ENCODE measurements at places on chromosomes 6 and 20.
A peak's percentile ranks its signal among the peaks of the same experiment; 100 is the strongest.

DNA sequence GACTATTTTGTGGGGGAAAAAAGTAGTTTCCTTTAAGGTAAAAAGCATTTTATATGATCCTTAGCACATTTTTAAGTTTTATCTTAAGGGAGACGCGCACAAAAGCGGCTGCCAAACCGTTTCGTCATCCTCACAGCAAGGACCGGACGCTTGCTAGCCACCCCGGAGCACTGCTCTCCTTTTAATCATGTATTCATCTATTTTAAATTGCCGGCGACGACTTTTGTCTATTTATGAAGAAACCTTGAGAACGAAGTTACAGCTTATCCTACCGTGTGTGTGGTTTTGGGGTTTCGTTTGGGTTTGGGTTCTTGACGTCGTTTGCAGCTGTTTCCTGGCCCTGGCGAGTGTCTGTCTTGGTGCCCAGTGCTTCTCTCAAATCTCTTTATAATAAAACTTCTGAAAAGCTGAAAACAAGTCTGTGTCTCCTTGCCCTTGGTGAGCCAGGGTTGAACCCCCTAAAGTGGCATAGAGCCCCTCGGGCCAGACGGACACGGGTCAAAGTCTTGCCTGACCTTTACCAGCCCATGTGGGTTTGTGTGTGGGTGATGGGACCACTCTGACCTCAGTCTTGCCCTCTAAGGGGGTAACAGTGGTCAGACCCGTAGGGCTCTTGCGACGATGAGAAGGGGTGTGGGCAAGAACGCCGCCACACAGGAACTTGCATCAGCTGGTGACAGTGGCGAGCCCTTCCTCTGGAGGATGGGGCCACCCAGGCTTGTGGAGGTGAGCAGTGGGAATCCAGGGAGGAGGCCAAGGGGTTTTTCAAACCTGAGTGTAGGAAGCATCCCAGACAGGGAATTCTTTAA, 117.6 kb downstream of the JPH2 start:
- no peak for DNase-seq

DNA sequence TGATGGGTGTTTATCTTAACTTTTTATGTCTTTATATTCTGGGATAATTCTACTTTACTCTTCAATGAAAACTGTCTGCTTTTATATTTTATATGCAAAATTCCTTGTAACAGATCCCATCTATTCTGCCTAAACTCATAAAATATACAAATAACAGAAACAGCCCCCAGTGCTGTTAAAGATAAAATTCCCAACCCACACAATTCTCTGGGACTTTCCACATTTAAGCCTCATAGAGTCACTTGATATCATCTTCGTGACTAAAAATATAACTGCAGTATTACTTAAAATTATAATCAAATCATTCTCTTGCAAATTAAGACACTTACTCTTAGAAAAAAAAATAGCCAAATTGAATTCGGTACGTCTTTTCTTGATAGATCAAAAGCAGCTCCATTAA, 60.2 kb downstream of the INSM1 start:
- no peak for DNase-seq

DNA sequence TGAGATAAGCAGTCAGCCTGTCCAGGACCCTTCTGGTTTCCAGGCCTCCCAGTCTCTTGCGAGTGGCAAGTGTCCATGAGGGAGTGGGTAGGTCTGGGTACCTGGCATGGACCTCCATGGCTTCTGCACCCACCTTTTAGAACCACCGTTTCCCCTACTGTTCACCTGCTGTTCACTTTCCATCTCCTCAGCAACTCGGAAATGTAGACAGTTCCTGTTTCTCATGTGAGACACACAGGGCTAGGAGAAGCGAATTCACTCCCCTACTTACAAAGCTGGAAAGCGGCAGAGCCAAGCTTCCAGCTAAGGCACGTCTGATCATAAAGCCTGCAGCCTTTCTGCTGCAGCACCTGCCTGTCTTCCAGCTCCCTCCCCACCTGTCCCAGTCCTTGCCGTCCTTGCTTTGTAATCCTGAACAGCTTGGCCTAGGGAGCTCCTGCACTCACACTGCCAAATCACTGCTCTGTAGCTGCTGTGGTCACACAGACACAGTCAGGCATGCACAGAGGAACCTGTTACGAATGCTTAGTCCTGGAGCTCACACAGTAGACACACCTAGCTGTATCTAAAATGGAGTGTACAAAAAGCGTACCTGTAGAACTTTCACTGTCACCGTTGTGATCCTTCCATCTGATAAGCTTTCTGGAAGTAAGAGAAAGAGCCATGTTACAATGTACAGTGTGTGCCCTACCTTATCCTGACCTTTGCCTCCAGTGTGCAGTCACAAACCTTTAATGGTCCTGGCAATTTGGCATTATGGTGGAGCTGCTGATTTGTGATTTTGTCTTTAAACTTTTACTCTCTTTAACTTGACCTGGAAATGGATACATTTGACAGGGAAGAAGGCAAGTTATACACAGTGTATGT, 294.1 kb downstream of the NRN1 start:
- DNase-seq = no peak

DNA sequence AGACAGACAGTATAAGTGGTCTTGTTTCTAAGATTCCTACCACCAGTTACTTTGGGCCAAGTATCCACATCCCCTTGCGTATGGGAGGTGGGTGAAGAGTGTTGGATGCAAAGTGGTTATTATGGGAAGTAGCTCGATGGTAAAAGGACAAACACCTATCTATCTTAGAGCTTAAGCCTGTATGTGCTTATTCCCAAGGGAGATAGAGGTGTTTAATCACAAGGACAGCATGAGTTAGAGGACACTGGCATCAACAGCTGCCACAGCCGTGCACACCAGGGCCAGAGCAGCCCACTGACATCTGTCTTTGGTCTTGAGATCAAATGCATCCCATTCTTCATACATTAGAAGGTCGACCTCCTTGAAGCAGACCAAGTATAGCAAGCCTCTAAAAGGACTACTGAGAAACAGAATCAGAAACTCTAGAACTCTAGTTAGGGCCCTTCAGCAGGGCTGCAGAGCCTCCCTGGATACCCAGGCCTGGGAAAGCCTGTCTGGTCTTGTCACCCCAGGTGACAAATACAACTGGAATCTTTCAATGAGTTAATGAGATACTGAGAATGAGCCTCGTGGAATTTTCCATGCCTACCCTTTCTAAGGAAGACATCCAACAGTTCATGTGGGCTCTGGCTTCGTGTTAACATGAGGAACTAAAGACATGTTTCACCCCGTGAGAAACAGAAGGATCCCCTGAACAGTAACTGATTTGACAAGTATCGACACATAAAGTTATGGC, 28.7 kb downstream of the TXNDC5 start:
- no peak for DNase-seq

DNA sequence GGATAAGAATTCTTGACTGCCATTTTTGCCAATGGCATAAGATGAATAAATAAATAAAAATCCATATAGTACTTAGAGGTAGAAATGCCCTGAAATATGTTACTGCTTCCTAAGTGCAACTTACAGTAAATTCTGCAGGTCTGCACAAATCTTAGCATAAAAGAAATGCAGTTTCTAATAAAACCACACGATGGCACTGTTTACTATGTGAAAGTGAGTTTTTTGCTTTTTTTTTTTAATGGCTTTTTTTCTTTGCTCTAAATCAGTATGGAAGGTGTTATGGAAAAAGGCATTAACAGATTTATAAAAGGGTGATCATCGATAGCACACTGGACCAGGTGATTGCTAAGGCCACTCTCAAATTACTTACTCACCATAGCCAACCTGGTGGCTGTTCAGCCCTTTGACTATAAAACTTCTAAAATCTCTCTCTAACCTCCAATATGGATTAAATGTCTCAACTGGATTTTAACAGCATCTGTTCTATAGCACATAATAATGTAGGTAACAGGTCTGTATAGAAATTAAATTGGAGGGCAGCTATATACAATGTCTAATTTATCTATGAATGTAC, 45.8 kb downstream of the AHI1 start:
- DNase-seq = peak; percentile 47

GRCh38 chr20:61737346-61737745, 328.3 kb downstream of the TAF4 start:
- DNase-seq = no peak

DNA sequence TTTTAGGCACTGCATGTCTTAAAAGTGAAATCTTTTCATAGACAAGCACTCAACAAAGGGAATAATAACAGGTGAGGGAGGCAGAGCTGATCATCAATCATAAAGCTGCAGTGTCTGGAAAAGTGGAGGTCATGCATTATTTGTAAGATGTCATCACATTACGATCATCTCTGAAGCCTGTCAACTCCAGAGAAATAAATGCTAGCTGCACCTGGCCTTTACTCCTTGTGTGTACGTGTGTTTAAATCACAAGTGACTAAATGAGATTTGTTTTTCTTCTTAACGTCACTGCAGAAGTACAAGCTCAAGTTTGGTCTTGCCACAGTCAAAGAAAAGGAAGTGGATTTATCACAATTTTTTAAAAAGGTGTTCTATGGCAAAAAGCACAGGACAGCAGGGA, 275.5 kb upstream of the SGK1 start:
- DNase-seq = no peak

DNA sequence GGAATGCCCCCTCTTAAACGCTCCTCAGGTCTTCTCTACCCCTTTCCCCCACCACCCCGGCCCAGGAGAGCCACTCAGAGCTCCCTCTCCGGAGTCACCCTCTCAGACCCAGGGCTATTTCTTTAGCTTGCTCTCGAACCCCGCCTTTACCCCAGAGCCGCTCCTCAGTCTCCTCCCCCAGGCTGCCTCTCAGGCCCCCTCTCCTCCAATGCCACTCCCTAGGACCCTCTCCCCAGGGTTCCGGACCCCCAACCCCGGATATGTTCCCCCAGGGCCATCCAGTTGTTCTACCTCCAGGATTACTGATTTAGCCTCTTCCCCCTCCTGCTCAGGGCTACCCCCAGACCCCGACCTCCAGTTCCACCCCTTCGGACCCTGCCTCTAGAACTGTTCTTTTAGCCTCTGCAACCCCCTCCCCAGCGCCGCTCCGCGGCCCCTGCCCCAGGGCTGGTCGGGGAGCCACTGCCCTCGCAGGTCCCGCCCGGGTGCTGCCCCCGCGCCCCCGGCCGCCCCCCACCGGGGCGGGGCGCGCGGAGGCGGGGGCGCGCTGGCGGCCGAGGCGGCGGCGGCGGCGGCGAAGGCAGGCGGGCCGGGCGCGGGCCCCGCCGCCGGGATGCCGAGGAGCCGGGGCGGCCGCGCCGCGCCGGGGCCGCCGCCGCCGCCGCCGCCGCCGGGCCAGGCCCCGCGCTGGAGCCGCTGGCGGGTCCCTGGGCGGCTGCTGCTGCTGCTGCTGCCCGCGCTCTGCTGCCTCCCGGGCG, at the start of gene MMP24:
Gene MMP24 (plus strand): TSS at position 565 of the 758 bp plus-strand sequence. CDS start 49 bp downstream, at position 614.
- no peak for DNase-seq

GRCh38 chr20:60570481-60571277, 612.5 kb downstream of the CDH26 start:
- DNase-seq = no peak

DNA sequence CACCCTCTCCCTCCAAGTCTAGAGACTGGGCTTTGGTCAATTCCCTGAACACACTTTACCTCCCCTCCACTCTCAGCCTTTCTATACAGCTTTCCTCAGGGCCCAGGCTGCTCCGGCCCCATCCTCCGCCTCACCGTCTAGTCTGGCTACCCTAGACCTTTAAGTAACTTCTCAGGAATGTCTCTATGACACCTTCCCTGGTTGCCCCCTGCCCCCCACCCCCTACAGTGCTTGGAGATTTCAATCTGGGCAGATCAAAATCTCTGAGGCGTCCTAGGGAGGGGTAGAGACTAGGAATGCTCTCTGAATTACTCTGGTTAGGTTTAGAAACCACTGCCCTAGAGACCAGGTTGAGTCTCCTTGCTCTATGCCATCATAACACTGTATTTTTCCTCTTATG, 6.1 kb downstream of the UBE2J1 start:
- no peak for DNase-seq

DNA sequence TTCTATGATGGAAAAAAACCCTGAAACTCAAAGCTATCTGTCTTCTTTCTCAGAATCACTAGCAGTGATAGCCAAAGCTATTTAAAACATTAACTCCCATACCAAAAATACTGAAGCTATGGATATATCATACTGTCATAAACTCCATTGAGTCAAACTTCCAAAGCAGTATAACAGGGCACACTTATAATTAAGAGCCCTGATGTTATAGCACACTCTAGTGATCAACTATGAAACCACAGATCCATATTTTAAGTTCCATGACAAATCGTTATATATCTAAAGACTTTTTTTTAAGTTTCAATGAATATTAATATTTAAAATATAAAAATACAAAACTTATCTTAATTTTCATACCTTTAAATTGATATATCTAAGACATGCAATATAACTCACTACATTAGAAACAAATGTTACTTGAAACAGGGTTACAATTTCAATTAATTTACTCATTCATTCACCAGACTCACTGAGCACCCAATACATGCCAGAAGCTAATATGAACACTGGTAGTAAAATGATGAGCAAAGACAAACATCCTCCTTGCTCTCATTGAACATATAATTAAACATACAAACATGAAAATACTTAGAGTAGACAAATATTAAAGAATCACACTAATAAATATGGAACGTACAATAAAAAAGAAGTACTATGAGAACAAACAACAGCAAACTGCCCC, 69.3 kb downstream of the IBTK start:
- DNase-seq = peak; percentile 7

DNA sequence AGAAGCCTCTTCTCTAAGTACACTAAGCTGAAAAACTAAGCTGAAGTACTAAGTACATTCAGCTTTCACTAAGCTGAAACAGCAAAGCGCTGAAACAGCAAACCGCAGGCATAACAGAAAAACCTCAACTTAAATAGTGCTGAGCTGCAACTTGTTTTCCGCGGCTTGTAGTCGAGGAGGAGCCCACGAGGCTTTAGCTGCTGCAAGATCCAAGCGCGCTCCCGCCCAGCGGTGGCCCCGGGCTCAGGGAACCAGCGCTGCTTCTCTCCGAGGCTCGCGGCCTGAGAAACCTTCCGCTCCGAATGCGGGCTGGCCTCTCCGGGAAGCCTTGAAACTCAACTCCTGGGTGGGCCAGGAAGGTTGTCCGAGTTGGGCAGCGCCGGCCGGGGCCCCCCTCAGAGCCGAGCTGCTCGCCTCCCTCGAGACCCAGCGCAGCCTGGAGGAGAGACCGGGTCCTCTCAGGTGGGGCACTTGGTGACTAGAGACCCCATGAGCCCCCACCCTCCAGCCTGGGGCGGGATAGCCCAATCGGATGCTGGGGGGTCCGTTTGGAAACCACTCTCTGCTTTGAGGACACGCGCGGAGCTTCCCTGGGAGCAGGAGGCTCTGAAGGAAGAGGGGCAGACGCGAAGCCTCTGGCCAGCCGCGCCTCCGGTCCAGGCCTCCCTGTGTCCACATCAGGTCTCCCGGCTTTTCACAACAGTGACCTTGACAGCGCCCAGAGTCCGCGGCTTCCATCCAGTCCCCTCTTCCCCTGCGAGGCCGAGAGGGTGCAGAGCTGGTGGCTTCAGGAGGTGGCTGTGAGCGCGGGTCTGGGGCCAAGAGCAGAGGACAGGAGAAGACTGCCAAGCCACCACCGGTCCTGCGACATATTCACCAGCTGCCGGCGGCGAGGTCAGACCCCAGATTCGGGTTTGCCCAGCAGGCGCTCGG, 38.1 kb upstream of the HLA-E start:
- DNase-seq = no peak

- no peak for DNase-seq
Observed at GRCh38 chr6:117637770-117638169, 35.5 kb upstream of the GOPC start.

Data from LoVo (cell line).